ENCODE measurements at places on chromosomes 6 and 20. TPM values are rescaled to one million over a fixed set of nuclear protein-coding genes. Genes with fewer than 3 reads are reported as not detected.

GRCh38 chr6:89321131-89321970 lies 6.3 kb upstream of the GABRR2 start:
- no peak for DNase-seq

DNA sequence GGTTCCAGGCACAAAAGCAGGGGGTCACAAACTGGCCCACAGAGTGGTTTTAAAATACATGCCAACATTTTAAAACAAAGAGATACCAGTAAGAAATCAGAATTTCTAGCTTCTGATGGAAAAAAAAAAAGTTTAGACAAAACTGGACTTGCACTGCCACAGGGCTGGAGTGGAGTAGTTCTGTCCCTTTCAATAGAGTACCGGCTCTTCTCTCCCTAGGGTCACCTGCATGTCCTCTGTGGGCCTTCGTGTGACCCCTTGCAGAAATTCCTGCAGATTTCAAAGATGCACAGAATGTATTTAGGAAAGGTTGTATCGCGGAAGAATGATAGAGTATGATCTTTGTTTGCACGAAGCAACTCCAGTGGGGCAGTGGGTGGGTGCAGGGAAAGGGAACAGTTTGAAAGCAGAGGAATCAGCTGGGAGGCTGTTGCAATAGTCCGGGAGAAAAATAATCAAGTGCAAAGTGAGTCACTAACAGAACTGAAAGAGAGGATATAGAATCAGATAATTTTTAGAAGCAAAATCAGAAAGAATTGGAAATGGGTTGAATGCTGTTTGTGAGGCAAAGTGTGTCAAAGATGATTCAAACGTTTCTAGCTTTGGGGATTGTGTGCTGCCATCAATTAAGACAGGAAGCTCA lies 97.3 kb upstream of the STXBP5 start:
- peak; percentile 83 for DNase-seq

GRCh38 chr6:122730775-122731386 lies 48.6 kb upstream of the FABP7 start:
- peak; percentile 54 for DNase-seq

DNA sequence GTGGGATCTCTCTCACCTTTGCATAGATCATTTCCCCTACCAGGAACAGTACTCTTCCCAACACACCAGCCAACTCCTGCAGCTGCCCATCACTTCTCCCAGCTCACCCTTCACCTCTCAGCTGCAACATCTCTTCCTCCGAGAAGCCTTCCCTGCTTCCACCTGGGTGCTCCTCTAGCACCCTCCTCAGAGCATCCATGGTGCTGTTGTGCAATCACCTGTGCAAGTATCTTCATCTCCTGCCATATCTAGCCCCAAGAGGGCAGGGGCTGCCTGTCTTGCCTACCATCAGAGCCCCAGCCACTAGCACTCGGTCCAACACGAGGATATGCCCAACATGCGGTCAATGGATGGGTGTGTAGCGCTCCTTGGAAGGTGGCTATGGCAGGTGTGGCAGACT lies 75.8 kb downstream of the BANF2 start:
- no peak for DNase-seq

DNA sequence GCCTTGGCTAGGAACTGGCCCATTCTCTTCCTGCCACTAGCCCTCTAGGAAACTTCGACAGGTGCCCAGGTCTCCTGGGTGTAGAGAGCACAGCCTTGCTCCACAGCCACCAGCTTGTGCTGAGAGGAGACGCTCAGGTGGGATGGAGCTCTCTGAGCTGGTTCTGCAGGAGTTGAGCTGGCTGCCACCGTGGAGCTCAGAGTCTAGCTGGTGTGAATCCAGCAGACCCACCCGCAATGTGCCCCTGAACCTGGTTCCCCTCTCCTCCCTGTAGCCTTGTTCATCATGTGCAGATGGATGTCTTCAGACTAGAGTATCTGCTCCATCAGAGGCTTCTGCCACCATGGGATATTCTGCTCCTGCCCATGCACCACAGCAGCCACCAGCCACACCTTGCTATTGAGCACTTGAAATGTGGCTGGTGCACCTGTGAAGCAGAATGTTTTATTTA lies 222.5 kb downstream of the SYNDIG1 start:
- no peak for DNase-seq

UBE3D gene
- 3.2 TPM for polyA plus RNA-seq

COX7A2 gene
- polyA plus RNA-seq = 185 TPM

LAMA4 gene
- 28.9 TPM for polyA plus RNA-seq

NEURL2 gene
- polyA plus RNA-seq = 2.0 TPM

BPIFA1 gene
- not detected for polyA plus RNA-seq

Measured in IMR-90 (cell line).